Stimulated activated CD4-positive, alpha-beta T cell treated with anti-CD3 and anti-CD28 coated beads, Interleukin-12 subunit alpha, Interleukin-12 subunit beta, amount 100 ng/mL, for 4 hours (primary cell): ENCODE measurements at places on chromosomes 12 and 14.

GRCh38 chr14:103819503-103820307 is 27.7 kb downstream of the PPP1R13B start:
- DNase-seq = no peak

GRCh38 chr14:64196814-64197411 is 97.3 kb downstream of the ESR2 start:
- DNase-seq = peak; percentile 5

DNA sequence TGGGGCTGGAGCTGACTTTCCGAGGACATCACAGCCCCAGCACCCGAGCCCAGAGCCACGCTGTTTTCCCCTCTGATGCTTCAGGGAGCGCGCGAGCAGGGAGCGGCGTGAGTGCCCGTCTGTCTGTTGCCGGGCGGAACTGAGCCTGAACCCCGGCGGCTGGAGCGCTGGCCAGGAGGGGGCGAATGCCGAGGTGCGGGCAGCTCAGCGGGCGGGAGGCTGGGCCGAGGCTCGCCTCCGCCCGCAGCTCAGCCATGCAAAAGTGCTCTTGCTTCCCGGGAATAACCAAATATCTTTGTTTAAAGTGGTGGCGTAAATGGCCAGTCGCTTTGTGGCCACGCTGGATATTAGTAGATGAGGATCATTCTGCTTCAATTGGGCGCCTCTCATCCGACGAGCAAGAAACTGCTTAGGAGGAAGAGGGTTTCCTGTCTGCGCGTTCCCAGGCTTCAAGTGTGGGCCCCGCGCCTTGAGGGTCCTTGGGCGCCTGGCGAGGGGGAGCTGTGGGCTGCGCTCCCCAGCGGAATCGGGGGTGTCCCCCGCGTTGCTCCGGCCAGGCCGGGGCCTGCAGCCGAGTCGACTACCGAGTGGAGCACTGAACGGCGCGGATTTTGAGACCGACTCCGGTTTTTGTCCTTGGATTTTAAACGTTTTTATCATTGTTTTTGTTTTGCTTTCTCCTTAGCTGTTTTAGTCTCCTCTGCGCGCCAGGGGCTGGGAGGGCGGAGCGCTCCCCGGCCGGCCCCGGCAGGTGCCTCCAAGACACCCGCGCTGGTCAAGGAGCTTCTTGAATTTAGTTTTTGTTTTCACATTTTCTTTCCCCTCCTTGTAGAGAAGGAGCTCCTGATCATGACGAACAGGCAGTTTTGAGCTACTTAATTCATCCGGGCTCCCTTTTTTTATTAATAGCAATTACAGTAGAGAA is 831 bp upstream of the NKX2-1 start:
- DNase-seq = no peak

GRCh38 chr14:51283402-51284085 is 43.5 kb downstream of the TMX1 start:
- no peak for DNase-seq

DNA sequence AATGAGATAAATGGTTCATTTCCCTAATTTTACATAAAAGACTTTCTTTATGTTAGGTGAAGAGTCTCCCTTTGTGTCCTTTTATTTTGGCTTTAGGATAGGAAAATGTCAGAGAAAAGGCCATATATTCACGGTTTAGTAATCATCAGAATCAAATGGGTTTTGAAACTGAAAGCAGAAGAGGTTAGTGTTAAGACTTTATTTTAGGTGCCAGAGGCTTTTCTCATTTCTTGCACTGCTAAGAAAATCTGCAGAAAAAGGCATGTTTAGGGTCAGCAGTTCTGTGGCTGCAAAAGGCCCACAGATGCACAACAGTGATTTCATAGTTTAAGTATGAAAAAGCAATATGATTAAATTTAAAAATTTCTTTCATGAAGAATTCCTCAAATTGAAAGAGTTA is 80.4 kb upstream of the SINHCAF start:
- DNase-seq = no peak

- DNase-seq = no peak
Observed at GRCh38 chr14:91996948-91997371, 42.9 kb downstream of the TRIP11 start.

DNA sequence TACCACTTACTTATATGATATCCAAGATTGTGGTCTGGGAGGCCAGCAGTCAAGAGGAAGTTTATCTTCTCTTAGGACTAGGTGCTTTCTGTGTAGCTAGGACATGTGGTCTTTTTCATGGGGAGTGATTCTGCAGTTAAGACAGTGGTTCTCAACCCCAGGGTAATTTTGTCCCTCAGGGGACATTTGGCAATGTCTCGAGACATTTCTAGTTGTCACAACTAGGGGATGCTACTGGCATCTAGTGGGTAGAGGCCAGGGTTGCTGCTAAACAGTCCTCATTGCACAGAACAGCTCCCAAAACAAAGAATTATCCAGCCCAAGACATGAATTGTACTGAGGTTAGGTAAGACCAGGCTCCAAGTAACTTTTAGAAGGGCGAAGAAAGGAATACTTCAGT is 20.0 kb downstream of the AMDHD1 start:
- DNase-seq = no peak

GRCh38 chr12:49916129-49916919 is 12.6 kb upstream of the FAIM2 start:
- no peak for DNase-seq

DNA sequence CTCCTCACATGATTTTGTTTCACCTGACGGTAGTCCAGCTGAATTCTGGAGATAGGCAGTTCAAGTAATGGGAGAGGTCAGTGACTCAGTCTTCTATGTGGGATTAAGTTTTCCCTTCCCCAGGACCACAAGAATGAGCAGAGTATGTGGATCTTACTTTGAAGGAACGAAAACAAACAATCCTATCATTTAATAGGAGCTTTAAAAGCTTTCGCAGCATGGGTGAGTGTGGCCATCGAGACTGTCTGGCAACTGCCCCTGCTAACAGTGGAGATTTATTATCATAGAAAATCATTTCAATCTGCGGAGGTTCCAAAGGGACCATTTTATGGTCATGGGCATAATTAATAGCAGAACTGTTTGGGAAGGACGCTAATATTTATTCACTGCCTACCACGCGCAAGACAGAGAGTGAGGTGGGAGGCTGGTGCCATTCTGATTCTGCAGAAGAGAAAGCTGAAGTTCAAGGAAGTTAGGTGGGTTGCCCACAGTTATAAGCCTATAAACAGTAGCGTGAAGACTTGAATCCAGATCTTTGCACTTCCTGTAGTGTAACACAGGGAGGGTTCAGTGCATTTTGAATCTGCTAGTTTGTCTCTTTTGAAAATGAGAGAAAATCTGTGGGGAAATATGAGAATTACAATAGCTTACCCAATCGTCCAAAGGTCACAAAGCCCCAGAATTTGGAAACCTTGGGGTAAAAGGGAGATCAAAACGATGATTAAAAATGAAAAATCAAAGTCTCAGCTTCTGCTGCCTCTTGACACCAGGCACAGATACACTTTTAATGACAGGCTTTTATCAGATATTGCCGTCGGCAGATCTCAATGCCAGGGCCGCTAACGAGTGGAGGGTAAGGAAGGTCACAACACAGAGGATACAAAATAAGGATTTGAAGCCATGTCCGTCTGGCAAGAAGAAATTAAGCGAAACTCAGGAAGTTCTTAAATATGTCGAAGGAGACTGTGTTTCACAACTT is 209.6 kb downstream of the CRADD start:
- no peak for DNase-seq

- no peak for DNase-seq
Observed at GRCh38 chr14:33578461-33579216, 372.2 kb downstream of the EGLN3 start.

GRCh38 chr12:111224186-111225066 is 144.5 kb downstream of the PHETA1 start:
- DNase-seq = no peak

DNA sequence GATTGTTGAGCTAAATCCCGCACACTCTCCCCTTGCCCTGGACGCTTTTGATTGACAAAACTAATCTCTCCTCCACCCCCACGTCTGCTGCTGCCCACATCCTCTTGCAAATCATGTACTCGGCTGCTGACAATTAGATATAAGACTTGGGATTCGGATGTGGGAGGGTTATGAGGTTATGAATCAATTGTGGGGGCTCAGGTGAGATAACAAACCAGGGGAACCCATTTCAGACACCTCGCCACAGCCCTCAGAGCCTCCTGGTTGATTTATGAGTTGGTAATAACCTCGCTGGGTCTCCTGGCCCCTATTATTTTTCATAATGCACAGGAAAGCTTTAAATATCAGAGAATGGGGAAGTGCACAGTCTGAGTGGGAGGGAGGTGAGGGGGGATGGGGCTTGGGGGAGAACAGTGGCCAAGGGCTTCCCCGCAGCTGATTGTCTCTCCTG is 449.9 kb downstream of the DPF3 start:
- DNase-seq = peak; percentile 11

- DNase-seq = no peak
Observed at GRCh38 chr14:26173581-26174110, 424.2 kb downstream of the NOVA1 start.

DNA sequence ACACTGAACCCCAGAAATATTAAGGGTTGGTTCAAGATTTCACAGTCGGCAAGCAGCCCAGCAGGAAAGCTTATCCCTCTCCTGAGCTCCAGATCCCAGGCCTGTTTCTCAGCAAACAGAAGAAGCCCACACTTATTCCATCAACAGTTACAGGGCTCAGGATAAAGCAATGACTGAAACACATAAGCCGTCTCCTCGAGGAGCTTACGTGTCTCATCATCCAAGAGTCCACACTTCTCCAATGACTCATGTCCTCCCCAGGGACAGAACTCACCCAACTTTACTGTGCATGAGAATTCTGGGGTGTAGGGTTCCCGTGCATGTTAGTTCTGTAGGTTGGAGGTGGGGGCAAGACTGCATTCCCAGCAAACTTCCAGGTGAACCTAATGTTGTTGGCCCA is 31.2 kb downstream of the GSC start:
- no peak for DNase-seq

DNA sequence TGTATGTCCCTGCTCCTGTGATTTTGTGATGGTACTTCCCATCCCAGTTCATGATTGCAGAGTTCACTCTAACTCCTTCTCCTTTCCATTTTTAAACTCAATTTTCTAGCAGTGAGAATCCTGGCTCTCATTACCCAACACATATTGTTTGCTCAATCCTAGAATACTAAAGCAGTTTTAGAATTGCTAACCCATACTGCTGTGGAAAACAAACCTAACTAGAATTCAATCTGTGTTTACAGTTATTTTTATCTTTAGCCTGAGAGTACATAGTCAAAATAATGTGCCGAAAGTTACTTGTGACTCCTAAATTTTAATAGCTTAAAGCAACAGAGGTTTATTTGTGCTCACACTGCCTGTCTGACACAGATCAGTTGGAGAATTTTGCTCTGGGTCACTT is 508.0 kb downstream of the AACS start:
- DNase-seq = no peak

DNA sequence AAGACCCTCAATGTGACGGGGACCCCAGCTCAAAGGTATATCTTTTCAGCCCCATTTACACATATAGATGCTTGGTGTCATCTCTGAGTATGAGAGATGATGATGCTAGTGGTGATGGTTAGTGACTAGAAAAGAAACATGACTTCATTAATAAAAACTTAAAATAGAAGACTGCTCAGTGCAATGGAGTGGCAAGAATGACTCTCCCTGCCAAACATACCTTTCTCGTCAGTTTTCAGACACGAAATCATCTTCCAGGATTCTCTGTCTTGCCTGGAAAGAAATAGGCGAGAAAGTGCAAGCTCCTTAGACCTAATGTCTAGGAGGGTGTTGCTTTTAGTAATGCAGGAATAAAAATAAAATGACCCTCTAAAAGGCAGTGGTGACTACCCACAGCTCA is 71.7 kb downstream of the TPH2 start:
- no peak for DNase-seq

- no peak for DNase-seq
Observed at GRCh38 chr12:108888031-108888430, 8.1 kb downstream of the DAO start.

GRCh38 chr14:66650491-66650911 is 142.6 kb downstream of the GPHN start:
- DNase-seq = no peak

DNA sequence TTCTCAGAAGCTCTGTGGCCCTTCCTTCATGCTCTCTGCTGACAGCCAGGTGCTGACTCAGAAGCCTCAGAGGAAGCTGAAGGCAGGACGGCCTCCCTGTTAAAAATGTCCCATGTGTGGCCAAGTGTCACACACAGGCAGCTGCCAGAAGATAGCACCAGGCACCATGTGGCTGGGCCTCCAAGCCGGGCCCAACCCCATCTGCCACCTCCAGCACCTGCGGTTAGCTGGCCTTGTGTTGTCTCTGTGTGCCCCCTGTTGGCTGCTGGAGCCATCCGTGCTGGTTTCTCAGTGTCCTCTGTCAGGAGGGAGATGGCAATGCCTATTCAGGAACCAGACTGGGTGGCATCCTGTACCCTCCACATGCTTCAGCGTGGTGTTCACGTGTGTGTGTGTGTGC is 63.2 kb downstream of the TSPAN11 start:
- no peak for DNase-seq

- DNase-seq = no peak
Observed at GRCh38 chr14:37078131-37078530, 94.3 kb downstream of the SLC25A21 start.

GRCh38 chr14:101360054-101360911 is 201.0 kb upstream of the DIO3 start:
- no peak for DNase-seq

DNA sequence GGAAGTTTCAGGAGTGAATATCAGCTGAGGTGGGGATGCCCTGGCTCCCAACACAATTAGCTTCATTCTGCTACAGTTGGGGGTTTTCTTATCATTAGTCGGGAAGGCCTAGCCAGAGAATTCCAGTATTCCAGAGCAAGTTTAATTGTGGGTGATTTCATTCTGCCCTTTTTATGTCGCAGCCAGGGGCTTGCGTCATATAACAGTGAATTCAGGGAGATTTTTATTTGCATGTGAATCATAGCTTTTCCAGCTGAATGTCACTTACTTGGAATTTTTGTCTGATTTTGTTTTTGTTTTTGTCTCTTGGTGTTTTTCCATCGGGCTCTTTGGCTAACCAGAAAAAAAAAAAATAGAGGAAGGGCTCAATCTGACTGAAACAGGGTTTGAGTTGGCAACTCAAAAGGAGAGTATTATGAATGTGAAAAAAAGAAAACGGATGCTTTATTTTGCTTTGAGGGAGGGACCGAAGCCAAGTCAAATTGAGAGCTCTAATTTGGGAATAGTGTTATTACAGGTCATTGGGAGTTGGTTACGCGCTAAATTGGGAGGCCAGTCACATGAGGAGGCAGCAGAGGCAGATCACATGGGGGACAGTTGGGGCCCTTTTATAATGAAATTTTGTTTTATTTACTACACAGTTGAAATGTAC is 119.4 kb downstream of the SAMD4A start:
- no peak for DNase-seq

DNA sequence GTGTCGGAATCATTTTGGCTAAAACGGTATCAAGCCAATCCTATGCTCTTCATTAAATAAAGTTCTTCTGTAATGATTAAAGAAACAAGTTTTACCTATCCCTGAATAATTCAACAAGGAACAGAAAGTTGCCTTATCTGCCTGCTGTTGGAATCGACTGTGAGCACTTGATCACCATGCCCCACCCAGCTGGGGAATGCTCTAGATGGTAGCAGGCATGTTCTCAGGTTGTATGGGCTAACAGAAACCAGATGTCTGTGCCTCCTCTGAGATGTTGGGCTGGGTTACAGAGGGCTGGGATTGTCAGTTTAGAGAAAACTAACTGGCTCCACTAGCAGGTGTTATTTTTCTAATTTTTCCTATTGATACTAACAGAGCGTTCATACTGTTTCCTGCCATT is 28.9 kb downstream of the RTRAF start:
- DNase-seq = no peak
